ENCODE measurements at places on chromosomes 7 and 10. TPM values are rescaled to one million over a fixed set of nuclear protein-coding genes. Genes with fewer than 3 reads are reported as not detected.

Gene MKI67
- 7.0 TPM for total RNA-seq

Gene PTPRZ1
- 0.16 TPM for total RNA-seq

Gene TUBB8
- not detected for total RNA-seq

Gene WIPF3
- not detected for total RNA-seq

Gene SPDYE8
- not detected for total RNA-seq

Gene SFTPD
- total RNA-seq, result not detected

Gene SFXN2
- total RNA-seq, result 4.3 TPM

Gene ITPRID1
- not detected for total RNA-seq

Gene CDH23
- total RNA-seq, result 0.24 TPM

Gene CISD1
- total RNA-seq, result 13.6 TPM

Gene HTR5A
- not detected for total RNA-seq

Gene SMIM30
- 69.6 TPM for total RNA-seq

Gene EPHA1
- total RNA-seq, result not detected

Gene SUN3
- total RNA-seq, result not detected
